Stimulated activated CD8-positive, alpha-beta memory T cell treated with anti-CD3 and anti-CD28 coated beads, Interleukin-4, amount 100 ng/mL, for 4 hours (primary cell): ENCODE measurements at places on chromosomes 4 and X.

DNA sequence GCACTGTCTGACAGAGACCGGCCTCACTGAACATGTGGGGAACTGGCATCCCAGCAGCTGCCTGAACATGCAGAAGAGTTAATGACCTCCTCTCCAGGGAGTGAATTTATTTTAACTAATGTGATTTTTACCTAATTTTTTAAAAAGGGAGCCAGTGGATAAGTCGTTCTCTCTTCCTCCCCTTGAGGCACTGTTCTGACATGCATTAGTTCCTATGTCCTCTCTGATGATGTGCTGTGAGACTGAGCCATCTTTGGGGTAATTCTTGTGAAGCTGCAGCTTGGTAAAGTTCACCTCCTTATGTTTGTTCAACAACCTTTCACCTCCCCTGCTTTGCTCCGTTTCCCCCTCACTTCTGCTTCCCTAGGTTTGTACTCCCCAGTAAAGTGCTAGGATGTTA is 139.7 kb downstream of the COL25A1 start:
- DNase-seq, result no peak

- no peak for DNase-seq
These were observed 321.2 kb upstream of the SPOCK3 start for GRCh38 chr4:167555338-167556022.

- DNase-seq, result no peak
These were observed 61.2 kb downstream of the ENOX2 start for GRCh38 chrX:130841776-130842175.

DNA sequence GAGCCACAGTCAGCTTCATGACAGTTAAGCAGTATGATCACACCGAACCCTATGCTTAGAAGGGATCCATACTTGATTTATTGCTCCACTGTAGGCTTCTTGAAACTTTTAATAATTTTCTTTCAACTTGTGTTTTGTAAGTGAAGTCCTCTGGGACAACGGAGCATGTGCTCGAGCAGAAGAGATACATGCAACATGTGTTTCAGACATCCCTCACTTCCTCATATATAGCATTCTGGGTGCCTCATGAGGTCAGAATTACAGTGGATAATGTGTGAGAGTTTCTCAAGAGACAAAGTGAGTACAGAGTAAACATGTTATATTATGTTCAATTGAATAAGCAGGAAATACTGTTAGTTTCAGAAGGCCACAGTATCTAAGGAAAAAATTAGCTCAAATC is 893.2 kb downstream of the FAT4 start:
- DNase-seq, result no peak

DNA sequence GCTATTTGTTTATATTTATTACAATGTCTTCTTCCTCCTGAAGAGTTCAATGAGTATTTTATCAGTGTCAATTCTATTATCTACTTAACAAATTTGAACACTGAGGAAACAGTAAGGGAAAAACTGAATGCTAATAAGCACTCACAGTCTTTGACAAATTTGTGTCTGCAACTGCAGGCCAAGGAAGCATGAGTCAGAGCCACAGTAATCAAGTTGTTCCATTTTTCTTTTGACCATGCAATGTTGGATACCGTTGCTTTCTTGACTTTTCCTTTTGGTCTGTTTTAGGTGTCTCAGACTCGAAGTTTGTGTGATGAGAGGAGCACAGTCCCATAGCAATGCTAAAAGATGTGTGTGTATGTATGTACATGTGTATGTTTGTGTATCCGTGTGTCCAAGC is 359.6 kb downstream of the IL1RAPL1 start:
- DNase-seq, result no peak

DNA sequence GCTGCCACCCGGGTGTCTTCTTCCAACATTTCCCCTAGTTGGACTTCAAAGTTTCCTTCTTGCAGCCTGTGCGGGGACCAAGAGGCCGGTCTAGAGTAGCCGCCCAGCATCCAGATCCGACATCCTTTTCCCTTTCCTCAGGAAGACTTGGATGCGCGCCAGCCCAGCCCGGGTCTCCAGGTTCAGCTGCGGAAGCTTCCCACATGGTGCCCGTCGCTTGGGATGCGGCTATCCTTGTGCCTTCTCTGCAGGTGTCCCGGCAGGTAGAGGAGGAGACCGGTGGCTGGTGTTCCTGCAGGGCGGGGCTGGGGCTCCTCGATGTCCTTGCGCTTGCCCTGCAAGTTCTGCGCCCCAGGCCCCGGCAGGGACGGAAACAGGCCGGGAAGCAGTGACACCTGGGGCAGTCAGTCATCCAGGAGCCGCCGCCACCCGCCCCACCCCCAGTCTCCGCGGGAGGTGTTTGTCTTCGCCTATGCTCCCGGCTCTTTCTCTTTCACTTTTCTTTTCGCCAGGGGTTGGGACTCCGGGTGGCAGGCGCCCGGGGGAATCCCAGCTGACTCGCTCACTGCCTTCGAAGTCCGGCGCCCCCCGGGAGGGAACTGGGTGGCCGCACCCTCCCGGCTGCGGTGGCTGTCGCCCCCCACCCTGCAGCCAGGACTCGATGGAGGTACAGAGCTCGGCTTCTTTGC is at the start of gene IL15:
Gene IL15, plus strand, starts transcription at position 502 of the 689 bp plus-strand sequence. CDS start 82,882 bp downstream, outside the sequence.
- DNase-seq, result peak; percentile 26

DNA sequence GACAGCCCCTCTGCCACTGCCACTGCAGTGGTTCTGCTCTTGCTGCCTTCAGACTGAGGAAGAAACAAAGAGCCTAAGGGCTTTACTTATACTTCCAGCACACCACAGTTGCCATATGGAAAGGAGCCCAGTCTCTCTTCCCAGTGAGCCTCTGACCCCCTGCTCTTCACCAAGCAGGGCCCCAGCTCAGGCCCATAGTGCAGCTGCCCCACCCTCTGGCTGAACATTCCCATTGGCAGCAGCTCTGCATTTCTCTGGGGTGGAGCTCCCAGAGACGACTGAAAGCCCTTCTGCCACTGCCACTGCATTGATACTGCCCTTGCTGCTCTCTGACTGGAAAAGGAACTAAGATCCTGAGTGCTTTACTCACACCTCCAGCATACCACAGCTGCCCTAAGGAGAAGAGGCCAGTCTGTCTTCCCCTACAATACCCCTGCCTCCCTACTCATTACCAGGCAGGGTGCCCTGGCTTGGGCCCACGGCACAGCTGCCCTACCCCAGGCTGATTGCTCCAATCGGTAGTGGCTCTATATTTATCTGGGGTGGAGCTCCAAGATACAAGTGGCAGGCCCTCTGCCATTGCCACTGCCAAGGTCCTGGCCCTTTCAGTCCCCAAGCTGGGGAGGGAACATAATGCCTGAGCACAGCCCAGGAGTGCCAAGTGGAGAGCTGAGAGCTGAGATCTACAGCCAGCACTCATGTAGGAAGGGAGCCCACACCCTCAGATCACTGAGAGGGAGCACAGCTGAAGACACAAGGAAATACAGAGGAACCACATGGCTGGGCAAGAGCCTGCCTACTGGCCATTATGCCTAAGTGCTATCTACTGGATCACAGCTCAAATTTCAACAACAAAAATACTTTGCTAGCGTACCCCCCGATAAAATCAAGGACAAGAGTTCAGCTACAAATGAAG is 36.0 kb downstream of the AWAT2 start:
- DNase-seq, result no peak

DNA sequence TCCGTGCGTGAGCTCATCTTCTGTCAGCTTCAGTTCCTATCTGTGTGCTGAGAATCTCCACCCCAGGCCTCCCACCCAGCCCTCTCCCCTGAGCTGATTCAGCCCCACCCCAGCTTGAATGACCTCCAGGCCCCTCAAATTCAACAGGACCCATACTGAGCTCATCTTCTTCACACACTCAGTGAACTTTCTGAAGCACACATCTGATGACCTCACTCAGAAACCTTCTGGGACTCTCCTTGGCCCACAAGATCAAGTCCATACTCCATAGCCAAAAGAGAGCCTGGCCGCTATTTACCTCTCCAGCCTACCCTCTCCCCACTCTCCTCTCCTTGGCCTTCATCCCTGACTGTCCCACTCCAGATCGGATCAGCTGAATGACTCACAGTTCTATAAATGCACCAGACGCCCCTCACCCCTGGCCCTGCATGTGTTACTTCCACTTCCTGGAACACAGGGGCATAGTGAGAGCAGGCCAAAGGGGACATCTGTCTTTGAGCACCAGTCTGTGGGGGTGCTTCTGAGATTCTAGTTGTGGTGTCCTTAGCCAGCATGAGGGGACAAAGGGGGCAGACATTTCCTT is 62.5 kb downstream of the PJA1 start:
- no peak for DNase-seq

DNA sequence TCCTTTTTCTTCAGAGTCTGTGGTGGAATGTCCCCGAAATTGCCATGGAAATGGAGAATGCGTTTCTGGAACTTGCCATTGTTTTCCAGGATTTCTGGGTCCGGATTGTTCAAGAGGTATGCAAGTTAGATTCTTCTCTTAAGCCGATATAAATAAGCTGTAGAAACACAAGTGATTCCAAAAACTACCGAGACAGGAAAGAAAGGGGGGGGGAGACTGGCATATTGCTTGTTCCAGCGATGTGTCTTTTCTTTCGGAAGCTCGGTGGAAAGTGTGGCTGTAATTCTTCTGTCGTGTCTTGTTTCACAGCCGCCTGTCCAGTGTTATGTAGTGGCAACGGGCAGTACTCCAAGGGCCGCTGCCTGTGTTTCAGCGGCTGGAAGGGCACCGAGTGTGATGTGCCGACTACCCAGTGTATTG is 236.9 kb downstream of the DCTD start:
- no peak for DNase-seq

- DNase-seq, result no peak
These were observed 64.7 kb upstream of the BTC start for GRCh38 chr4:74858921-74859562.

DNA sequence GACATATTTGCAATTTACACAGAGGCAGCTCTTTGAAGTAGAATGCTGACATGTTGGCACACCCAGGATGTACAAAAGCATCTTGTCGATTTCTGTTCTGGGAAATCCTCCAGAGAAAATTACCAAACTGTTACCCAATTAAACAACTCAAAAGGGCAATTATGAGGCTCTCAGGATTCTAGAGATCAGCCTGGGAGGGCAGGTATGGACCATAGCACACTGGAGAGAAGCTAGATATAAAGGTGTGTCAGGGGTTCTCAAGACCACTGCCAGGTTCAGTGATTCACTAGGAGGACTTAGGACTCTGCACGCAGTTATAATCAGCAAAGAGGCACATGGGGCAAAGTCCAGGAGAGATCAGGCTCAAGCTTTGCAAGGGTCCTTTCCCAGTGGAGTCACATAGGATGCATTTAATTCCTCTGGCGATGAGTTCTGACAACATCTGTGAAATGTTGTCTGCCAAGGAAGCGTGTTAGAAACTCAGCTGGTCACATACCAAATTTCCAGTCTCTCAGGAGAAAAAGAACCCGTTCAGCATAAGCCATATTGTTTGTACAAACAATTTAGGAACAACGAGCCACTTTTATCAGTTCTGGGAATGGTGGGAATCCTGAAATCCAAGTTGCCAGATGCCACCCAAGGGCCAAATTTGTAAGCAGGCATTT is 100.8 kb downstream of the SYTL5 start:
- no peak for DNase-seq

GRCh38 chr4:86129546-86129945 is 230.3 kb downstream of the MAPK10 start:
- no peak for DNase-seq

DNA sequence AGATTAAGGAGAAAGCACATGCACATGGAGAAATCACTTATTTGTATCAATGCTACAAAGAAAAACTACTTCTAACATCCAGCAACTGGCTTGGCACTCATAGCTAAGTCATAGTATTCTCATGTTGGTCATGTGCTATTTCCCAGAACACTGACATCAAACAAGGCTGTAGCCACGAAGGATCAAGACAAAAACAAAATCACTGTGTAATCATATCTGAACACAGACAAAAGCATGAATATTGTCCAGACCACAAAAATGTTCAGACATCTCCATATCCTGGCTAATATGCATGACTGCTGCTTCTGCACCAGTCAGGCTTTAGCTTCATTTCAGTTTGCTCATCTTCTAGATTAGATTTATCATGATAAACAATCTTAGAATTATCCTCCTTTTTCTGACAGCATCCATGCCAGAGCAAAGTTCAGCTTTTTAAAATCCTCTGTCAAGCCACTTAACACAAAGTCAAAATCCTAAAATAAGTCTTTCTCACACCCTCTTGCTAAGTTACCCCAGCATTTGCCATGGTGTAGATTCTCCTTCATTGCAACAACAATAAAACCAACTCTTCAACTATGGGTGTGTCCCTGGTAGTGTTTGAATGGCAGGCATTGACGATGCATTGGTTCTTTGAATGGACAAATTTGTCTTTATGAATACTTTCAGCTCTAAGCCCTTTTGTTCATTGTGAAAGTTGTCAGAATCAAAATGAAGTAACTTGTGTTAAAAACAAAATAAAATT is 39.1 kb upstream of the NPFFR2 start:
- DNase-seq, result no peak

GRCh38 chr4:60605646-60606354 is 594.3 kb upstream of the ADGRL3 start:
- DNase-seq, result no peak

DNA sequence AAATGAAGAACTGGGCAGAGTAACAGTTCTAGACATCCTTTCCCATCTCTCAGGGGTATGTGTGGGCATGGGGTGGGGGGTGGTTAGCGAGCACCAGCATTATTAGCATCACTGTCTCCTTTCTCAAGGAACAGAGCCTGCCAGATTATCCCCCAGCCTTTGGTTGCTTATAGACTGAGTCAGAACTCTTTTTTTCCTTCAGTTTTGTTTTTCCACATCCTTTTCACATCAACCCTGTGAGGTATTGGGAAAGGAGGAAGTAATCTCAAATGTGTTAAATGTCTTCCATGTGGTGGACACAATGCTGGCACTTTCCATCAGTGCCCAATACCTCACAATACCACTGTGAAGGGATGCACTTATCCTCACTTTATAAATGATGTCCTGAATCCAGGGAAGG is 3.1 kb upstream of the FGF16 start:
- DNase-seq, result no peak

DNA sequence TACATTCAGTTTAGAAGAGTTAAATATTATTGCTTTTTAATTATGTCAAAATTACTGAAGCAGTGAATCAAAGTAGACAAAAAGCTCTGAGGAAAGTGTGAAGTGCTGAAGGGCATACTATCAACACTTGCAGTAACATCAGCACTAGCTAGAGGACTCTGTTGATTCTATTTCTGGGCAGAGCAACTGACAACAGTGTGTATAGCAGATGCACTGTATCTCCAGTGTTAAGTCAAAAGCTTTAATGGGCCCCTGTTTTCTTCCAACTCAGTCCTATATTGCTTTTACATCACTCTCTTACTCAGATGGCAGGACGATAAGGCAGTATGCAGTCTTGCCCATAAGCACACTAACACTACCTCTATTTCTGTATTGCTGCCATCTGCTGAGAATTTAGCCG is 435.2 kb upstream of the AMOT start:
- no peak for DNase-seq

DNA sequence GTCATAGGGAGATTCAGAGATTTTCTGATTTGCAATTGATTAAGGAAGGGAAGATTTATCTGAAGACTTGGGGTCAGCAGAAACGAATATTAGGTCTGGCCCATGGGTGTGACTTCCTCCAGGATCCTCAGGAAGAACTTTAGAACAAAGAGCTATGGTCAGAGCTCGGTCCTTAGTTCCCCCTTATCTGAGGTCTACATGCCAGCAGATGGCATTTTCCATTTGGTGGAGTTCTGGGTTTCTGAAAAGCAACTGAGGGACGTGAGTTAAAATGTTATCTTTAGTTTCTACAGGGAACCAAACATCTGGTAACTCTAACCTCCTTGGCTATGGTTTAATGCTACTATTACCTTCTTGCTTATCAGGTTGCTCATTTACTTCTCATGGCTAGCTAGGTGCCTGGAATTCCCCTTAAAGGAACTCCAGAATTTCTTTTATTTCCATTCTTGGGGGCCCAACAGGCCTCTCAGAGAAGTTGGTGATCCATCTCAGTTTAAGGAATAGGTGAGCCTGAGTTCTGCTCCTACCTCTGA is 40.7 kb downstream of the KLF3 start:
- no peak for DNase-seq
